ENCODE measurements at places on chromosomes 3 and 15.

DNA sequence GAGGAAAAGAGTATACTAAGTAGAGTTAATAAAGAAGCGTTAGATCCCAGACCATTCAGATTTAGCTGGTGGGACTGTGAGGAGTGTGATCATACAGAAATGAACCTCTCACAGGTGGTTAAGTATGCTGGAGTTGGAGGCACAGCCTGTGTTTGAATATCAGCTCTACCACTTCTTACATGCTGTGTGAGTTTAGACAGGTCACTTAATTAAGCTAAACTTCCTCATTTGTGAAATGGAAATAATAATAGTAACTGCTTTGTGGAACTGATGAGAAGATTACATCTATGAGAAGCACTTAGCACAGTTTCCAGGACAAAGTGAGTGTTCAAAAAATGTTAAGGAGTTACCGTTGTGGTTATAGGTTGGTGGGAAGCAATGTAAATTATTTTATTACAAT, 8.4 kb downstream of the ACP3 start:
- no peak for DNase-seq

GRCh38 chr3:139928708-139929505, 6.1 kb upstream of the CLSTN2 start:
- DNase-seq: no peak

- DNase-seq: no peak
Observed at GRCh38 chr15:101159096-101159935, 92.5 kb downstream of the CHSY1 start.

DNA sequence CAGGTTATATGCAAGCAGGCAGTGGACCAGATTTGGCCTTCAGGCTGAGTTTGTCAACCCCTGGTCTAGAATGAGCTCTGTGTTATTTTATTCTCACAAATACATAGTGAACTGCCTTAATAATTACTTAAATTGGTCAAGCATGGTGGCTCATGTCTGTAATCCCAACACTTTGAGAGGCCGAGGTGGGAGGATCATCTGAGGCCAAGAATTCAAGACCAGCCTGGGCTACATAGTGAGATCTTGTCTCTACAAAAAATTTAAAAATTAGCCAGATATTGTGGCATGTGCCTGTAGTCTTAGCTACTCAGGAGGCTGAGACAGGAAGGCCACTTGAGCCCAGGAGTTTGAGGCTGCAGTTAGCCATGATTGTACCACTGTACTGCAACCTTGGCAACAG, 15.0 kb downstream of the PLS1 start:
- DNase-seq: no peak

Measured in IMR-90 (cell line).